BJ (cell line): ENCODE measurements at places on chromosomes 16 and 17. TPM values are rescaled to one million over a fixed set of nuclear protein-coding genes. Genes with fewer than 3 reads are reported as not detected.

PLLP gene
- polyA plus RNA-seq, result 0.02 and 0.09 TPM in 2 replicates

KIF19 gene
- polyA plus RNA-seq, result not detected in 2 replicates

GRCh38 chr17:73697872-73698271, 53.6 kb upstream of the SDK2 start:
- DNase-seq, result no peak

DNA sequence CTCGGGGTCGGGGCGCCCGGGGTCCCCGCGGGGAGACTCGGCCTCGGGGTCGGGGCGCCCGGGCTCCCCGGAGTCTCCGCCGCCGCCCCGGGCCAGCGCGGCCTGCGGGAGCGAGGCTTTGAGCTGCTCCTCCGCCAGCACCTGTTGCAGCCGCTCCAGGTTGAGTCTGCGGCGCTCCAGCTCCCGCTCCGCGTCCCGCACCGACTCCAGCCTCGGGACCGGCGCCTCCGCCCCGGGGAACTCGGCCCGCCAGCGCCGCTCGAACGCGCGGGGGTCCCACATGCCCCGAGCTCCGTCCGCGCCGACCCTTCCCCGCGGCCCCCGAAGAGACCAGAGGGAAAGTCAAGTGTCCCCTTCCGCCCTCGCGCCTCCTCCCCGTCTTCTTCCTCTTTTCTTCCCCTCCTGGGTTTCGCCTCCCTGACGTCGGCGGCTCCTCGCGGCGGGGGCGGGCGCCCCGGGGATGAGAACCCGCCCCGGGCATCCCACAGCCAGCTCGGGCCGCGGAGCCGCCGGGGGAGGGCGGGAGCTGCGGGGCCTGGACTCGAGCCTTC, 40.8 kb upstream of the BHLHA9 start:
- no peak for DNase-seq

- DNase-seq, result peak; percentile 84
Observed at GRCh38 chr17:71633391-71633849, 487.4 kb upstream of the SOX9 start.

- DNase-seq, result no peak
Observed at GRCh38 chr17:47278561-47278960, 24.9 kb downstream of the ITGB3 start.

DNA sequence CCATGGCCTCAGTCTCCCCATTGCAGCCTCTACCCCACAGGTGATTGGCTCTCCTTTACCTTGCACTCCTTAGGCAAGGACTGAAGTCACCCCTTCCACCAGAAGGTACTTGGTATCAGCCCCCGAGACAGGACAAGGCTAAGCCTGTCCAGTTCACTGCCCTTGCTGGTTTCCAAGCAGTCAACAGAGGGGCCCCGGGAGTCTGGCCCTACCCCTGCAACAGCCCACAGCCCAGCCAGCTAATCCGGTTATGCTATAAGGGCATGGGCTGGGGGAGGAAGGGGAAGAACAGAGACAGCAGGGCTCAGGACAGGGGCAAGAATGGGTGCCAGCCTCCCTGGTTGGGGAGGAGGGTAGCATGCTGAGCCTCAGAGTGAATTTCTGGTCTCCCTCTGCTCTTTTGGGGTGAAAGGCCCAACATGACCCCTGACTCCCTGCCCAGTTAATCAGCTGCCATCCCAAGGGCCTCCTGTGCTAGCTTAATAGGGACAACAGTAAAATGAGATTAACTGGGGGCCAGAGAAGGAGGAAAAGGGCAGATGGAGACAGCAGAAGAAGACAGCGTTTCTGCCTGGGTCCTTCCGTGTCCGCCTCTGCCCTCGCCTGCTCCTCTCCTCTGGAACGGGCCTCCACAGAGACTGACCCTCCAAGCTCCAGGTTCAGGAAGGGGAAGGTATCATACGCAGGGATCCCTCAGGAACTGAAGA, 10.7 kb downstream of the DLG4 start:
- DNase-seq, result no peak
